Gastroesophageal sphincter (tissue), 4 donors: ENCODE measurements at places on chromosomes 6 and 20.

DNA sequence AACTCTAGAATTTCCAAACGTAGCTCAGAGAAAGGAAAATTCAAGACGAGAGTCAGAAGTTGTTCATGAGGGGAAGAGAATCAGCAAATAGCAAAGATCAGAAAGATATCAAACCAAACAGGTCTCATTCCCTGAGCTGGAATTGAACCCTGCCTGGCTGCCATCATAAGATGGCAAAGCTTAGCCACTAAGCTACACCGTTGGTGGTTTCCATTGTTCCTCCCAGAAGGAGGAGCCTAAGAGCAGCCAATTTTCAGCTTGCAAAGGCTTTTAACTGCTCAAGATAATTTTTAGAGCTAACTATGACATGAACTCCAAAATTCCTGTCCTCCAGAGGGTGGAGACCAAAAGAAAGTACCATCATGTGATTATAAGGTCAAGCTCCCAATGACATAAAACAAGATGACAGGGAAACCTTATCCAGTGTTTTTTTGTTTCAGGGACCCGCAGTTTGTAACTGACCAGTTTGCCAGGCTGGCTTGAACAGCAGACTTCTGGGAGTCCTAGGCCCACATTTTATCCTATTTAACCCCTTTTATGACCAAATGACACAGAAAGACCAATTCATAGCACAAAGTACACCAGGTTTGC lies 55.9 kb downstream of the COL11A2 start:
- ATAC-seq: no peak

DNA sequence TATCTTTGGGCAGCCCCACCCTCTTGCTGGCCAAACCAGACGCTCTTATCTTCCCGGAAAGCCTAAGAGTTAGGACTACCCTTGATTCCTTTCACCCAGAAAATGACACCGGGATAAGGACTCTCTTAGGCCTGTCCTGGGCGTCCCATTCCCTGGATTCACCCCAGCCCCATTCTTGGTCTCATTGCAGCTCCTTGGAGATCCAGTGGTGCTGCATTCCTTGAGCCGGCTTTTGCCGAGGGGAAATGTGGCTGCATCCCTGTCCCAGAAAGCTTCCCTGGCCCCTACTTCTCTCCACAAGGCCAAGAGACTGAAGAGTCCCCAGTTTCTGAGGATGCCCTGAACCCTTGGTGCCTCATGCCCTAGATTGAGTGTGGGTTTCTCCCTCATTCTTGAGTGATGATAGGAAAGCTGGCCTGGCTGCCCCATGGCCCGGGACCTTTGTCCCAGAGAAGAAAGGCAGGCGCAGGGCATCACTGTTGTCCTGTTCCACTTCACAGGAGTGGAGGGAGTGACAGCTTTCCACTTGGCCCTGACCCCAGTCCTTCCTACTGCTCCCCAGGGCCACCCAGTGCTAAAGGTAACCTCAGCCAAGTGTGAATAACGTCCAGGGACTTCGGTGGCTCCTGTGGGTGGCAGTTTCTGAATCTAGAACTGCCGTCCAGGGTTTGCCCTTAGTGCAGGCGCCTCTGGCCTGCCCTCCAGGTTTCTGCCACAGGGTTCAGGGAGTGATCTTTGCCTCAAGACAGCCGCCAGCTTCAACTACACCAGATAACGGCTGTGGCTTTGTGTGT lies 42.7 kb upstream of the MYL9 start:
- ATAC-seq: no peak

- no peak for ATAC-seq
Measured at GRCh38 chr6:42710316-42710715, 12.1 kb downstream of the PRPH2 start.

DNA sequence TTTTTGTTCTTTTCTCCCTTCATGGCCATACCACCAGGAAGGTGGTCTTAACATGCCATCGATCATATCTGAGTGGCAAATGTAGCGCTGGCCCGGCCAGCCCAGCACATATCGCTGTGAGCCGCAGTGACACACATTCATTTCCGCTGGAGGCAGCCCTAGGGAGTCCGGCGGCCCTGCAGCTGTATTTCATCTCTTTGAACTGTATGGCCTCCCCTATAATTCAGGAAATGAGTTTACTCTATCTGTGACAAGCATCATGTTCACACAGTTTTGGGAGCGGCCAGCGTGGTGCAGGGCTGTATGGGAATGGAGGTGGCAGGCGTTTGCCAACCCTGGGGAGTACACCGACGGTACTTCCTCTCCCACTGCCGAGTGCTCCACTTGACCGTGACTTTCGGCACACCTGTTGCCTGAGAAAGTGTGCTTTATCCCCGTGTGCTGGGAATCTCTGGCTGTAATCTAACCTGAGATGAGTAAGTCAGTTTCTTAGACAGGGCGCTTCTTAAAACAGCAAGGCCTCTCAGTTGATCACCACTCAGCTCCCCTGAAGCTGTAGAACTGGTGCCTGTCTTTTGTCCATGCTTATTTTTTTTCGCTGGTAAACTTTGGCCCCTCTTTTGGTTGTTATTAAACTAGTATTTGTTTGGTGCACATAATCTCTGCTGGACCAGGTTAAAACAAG lies 257.1 kb upstream of the TAB2 start:
- ATAC-seq: no peak

DNA sequence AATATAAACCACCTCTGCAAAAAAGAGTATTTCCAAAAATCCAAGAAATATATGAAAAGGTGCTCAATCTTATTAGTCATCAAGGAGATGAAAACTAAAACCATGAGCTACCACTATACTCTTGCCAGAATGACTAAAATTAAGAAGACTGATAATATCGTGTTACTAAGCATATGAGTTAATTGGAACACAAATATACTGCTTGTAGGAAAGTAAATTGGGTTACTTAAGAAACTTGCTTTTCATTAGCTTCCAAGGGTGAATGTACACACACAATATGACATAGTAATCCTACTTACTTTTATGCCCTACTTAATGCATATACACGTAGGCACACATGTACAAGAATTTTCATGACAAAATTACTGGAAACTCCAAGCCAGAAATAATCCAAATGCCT lies 3.4 kb downstream of the THEMIS start:
- ATAC-seq: no peak

DNA sequence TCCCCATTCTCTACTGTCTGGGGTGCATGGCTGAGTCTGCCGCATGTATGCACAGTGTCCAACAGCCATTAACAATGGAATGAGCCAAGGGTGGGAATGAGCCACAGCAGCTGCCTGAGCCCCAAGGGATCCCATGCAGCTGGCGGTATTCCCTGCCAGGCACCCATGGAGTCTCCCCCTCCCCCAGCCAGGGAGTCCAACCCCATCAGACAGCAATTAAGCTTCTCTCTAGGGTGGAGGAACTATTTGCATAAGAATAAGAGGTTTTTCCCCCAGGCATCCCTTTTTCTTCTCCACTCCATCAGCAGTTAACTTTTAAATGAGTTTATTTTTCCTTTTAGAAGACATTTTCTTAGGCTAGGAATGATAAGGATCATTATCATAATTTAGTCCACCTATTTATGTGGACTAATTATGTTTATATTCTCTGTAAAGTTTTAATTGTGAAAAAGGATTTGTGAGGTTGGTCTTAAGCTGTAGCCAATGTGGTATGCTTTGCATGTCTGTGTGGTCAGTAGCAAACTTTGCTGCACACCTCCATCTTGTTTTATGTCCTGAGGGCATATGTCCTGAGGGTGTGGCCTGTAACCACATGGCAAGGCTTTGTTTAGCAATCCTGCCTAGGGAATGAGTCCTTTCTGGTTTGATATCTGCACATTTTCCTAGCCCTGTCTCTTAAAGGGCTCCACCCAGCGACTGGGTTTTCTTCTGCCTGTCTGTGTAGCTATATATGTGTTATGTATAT lies 158.9 kb upstream of the OLIG3 start:
- no peak for ATAC-seq

GRCh38 chr6:15266423-15266996 lies 20.6 kb downstream of the JARID2 start:
- ATAC-seq: no peak

DNA sequence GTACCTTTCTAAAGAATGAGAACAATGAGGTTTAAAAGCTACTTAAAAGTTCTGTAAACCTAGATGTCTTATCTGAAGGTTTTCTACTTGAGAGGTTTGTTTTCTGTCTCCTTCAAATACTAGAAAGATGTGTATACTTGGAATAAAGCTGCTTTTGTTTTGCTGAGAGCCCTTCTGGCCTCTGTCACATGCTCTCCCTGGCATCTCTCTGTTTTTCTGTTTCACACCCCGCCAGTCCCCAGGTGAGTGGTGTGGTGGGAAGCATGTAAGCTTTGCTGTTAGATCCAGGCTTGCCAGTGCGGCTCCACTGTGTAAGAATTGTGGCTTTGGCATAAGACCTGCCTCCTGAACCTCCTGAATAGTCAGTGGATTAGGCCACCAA lies 56.8 kb downstream of the SNX9 start:
- ATAC-seq: no peak

GRCh38 chr6:149963462-149964307 lies at the start of gene ULBP1:
Gene ULBP1, plus strand, starts transcription at chr6:149963943. Its CDS starts 107 bp downstream, at chr6:149964050.
- peak; percentile 90 for ATAC-seq
